ENCODE measurements at places on chromosomes 2 and 18.

- DNase-seq, result no peak
Measured at GRCh38 chr2:212536817-212537725, 1.5 kb downstream of the ERBB4 start.

- DNase-seq, result no peak
Measured at GRCh38 chr2:42888321-42889245, 96.2 kb upstream of the HAAO start.

DNA sequence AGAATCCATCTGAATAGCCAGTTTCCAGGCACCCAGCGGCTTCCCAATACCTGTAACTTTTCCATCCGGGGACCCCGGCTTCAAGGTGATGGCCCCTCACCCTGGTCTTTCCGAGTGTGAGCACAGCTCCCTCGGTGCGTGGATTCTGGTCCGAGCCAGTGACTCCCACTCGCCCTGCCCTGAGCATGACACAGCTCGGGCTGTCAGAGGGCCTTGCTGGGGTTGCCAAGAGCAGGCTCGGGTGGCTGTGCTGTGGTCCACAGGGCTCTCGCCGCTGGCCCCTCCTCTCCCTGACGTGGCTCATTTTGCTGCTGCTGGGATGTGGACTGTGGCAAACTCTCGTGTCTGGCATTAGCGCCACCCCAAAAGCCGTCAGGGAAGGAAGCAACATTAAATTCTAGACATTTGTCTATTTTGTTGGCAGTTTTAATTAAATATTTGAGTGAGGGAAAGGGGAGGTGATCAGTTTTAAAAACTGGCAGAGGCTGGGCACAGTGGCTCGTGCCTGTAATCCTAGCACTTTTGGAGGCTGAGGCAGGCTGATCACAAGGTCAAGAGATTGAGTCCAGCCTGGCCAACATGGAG lies 5.6 kb upstream of the ESPNL start:
- DNase-seq, result no peak

GRCh38 chr2:11030909-11031308 lies 119.2 kb downstream of the KCNF1 start:
- DNase-seq, result no peak
